ENCODE measurements at places on chromosomes 2 and 18.

GRCh38 chr18:5462227-5462626, 81.6 kb downstream of the EPB41L3 start:
- no peak for DNase-seq

DNA sequence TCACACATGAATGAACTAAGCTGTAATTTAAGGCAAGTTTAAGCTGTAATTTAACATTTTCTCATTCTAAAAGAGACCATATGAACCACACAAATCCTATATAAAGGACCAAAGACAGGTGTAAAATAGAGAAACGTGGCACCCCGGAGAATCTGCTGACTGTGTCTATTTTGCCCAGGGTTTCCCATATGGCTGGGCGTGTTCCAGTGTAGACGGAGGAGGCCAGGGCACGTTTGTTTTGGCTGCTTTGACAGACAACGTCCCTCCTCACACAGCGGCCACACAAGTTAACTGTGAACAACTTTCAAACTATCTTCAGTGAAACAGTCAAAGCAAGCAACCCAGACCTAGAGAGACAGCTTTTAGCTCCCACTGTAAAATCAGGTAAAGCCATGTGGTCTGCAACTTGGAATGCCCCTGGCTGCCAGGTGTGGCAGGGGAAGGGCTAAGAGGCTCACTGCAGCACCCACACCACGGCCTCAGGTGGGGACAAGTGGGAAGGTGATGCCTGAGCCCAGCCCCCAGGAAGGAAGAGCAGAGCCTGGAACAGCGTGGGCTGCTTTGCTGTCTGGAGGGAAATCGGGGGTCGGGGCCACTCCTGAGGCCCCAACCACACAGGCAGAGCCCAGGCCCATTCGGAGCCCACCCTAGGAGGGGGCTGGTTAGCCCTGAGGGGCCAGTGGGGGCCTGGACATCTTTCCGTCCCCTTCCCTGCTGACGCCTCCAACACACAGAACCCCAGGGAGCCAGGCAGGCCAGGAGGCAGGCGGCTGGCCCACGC, 40.7 kb downstream of the SLC66A2 start:
- DNase-seq = no peak

- DNase-seq = no peak
Measured at GRCh38 chr2:187867165-187867564, 312.9 kb upstream of the TFPI start.

GRCh38 chr18:35524226-35524625, 26.5 kb upstream of the INO80C start:
- no peak for DNase-seq
